Hepatic stellate cell (primary cell): ENCODE measurements at places on chromosomes 1 and 21.

GRCh38 chr1:160046494-160047110 is 14.8 kb upstream of the PIGM start:
- DNase-seq, result peak; percentile 70

DNA sequence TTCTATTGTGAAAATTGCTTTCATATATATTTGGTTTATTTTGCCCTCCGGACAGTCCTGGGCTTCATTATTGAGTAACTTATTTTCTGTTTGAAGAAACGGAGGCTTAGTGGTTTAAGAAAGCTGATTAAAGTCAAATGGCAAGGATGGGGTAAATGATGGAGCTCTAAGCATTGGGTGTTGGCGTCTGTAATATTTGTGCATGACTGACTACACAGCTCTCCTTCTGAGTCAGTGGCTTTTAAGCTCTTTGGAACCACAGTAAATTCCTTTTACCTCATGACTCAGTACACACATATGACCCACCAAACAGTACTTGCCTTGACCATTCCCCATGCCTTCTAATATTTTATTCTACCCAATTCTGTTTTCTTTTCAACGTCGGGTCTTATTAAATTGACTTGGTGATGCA is 21.0 kb downstream of the B3GALT5 start:
- peak; percentile 36 for DNase-seq

DNA sequence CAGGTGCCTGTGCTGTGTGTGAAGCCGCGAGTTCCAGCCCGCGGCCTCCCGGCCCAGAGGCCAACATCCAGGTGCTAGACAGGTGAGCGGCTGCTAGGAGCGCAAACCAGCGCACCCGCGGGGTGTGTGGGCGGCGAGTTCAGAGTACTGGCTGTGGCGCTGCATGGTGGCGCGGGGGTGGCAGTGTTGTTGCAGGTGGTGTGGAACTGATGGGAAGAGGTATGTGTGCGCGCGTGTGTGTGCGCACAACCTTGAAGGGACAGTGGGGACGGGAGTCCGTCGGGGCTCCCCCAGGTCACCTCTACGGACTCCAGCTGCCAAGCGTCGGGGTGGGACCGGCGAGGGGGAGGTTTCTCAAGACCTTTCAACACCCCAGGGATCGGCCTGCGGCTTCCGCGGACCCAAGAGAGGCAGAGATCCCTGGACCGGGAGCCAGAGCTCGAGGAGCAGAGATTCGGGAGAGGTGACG is 433 bp upstream of the DMBX1 start:
- no peak for DNase-seq

DNA sequence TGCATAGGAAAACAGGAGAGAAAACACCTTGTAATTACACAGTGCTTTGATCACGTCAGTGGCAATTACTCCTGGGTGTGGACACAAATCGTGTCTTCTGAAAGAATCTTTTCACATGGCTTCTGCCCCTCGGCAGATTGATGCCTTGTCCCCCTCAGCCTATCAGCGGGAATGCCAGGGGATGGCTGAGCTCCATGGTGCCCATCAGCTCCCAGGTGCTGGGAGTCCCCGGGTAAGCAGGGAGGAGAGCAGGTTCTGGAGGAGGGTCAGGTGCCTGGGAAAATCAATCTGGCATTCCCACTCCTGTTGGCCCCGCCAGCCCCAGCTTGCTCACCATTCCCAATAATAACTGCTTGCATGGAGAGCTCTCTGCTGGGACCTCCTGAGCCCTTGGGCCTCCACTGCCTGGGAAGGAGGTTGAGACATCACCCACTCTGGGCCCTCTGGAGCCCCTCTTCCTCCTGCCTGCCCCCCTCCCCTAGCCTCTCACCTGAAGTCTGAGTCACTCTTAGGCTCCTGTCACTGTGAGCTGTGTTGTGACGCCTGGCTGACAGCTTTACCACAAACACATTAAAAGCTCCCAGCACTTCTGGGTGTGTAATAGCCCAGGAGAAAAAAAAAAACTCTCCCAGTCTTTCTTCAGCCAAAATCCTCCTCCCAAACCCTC is 4.9 kb downstream of the CAMK2N1 start:
- DNase-seq, result no peak

- DNase-seq, result no peak
These were observed 59.3 kb downstream of the VANGL2 start for GRCh38 chr1:160459687-160460086.
